Daoy (cell line): ENCODE measurements at places on chromosomes 5 and 9. TPM values are rescaled to one million over a fixed set of nuclear protein-coding genes. Genes with fewer than 3 reads are reported as not detected.

DNA sequence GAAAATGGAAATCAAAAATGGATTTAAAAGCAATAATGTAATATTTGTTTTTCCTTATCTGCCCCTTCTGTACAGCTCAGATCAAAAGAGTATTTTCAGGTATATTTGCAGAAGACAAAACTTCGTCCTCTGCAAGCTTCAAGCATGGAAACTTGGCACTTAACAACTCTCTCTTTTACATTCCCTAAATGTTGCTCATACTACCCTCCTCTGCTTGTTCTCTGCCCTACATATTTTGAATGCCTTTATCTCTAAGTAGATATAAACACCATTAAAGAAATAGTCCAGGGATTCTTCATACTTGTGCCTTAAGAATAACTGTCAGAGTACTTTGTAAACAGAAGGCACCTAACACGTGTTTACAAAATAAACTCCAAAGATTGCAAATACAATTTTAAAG lies 19.2 kb upstream of the SMC2 start:
- DNase-seq = no peak

Gene SLC28A3
- 0.06 and 0.36 TPM in 2 replicates for total RNA-seq

DNA sequence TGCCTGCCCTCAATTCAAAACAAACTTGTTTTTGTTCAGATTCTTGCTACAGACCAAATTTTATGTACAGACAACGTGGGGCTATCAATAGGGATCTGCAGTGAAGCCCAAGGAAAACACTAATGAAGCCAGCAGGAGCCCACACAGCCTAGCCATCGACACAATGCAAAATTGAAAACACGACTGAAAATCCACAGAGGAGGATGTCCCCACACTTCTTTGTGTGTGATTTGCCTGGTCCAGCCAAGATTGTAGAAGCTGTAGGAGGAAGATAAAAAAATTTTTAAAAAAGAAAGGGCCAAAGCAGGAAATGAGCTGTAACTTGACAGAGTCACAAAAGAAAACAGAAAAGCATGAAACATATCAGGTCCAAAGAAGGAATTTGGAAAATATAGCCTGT lies 34.8 kb downstream of the HTR4 start:
- no peak for DNase-seq

GRCh38 chr5:72720205-72720604 lies 96.3 kb upstream of the TNPO1 start:
- no peak for DNase-seq

- peak; percentile 99 for DNase-seq
Measured at GRCh38 chr9:114551750-114552685, 35.6 kb upstream of the ATP6V1G1 start.

GRCh38 chr5:134098690-134099089 lies 15.8 kb upstream of the TCF7 start:
- no peak for DNase-seq

Gene PCDHB14
- total RNA-seq = 1.0 and 1.5 TPM in 2 replicates

DNA sequence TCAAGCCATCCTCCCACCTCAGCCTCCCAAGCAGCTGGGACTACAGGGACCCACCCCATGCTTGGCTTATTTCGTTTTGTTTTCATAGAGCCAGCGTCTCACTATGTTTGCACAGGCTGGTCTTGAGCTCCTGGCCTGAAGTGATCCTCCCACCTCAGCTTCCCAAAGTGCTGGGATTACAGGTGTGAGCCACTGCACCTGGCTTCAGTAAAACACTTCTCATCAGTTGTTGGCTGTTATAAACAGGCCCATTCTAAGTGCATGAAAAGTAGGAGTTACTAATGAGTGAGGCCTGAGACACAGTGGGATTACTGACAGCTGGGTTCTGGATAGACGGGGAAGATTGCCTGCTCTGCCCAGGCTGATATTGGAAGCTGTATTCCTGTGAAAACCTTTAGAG lies 3.5 kb downstream of the CRB2 start:
- no peak for DNase-seq

DNA sequence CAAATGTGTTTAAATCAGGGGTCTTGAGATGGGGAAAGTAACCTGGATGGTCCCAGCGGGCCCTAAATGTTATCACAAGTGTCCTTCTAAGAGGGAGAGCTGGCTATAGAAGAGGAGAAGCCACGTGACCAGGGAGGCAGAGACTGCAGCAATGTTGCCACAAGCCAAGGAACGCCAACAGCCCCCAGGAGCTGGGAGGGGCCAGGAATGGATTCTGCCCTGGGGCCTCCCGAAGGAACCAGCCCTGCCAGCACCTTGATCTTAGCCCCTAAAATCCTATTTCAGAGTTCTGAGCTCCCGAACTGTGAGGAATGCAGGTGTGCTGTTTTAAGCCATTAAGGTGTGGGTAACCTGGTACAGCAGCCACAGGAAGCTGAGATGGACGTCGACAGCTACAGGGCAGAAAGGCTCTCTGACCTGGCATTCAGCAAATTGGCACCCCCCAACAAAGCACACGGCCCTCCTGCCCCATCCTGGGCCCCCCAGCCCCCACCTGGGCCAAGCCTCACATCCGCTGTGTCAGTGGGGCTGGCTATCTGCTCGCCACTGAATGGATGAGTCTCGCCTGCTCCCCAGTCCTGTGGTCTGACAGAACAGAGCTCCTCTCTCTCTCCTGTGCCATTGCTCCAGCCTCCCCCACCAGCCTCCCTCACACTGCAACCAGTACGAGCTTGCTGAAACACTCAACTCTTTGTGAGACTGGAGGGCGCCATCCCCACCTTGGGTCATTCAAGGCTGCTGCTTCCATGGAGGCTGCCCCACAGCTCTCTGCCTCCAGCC lies 78.8 kb downstream of the ADAMTS2 start:
- no peak for DNase-seq

Gene PCDHGA12
- not detected in 2 replicates for total RNA-seq

GRCh38 chr9:129887334-129888292 lies 52.4 kb downstream of the USP20 start:
- DNase-seq = peak; percentile 65
